T-helper 2 cell treated with Interferon-gamma antibody and Interleukin-4, amounts not matched to agents 5 μg/mL and 100 μg/mL, for 36 hours (primary cell): ENCODE measurements at places on chromosomes 1 and 21.

GRCh38 chr1:101918277-101918676, 78.4 kb downstream of the OLFM3 start:
- no peaks in the 10 kb centered on the region for H3K36me3 ChIP-seq
- DNase-seq, result no peak
- no peaks in the 10 kb centered on the region for H3K27me3 ChIP-seq
- no peak overlapping the region for H3K27ac ChIP-seq

GRCh38 chr1:201122321-201122957, 4.5 kb downstream of the ASCL5 start:
- H3K4me3 ChIP-seq, result no peak overlapping the region
- no peaks in the 10 kb centered on the region for H3K36me3 ChIP-seq
- DNase-seq, result no peak
- no peaks in the 10 kb centered on the region for H3K4me1 ChIP-seq
- no peak overlapping the region for H3K27ac ChIP-seq
- peaks cover 9% of the 10 kb centered on the region for H3K27me3 ChIP-seq

- no peak for DNase-seq
- peaks cover 4% of the 10 kb centered on the region for H3K27me3 ChIP-seq
- peaks cover 2% of the 10 kb centered on the region for H3K4me1 ChIP-seq
- H3K36me3 ChIP-seq, result no peaks in the 10 kb centered on the region
These were observed 27.3 kb upstream of the LAMC1 start for GRCh38 chr1:182995894-182996293.

DNA sequence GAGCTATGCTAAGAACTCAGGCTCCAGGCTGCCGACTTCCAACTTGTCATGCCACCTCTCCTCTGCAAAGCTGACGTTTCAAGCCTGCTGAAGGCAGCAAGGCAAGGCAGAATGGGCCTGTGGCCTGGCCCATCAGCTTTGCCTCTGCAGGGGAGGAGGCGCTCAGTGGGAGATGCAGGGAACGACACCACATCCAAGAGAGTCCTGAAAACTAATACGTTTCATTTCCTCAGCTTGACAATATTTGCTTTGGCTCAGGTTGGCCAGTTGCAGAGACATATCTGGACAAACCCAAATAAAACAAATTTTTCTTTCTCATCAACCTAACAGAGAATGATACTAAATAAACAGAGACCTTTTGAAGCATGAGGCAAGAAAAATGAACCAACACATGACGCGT, 35.3 kb downstream of the BEND5 start:
- H3K27ac ChIP-seq, result no peak overlapping the region
- H3K27me3 ChIP-seq, result no peaks in the 10 kb centered on the region
- no peak overlapping the region for H3K4me3 ChIP-seq
- no peaks in the 10 kb centered on the region for H3K4me1 ChIP-seq
- peaks cover 3% of the 10 kb centered on the region for H3K36me3 ChIP-seq
- DNase-seq, result no peak

- no peak overlapping the region for H3K27ac ChIP-seq
- H3K4me3 ChIP-seq, result no peak overlapping the region
- DNase-seq, result no peak
- peaks cover 13% of the 10 kb centered on the region for H3K4me1 ChIP-seq
- peaks cover 37% of the 10 kb centered on the region for H3K27me3 ChIP-seq
These were observed 2.7 kb upstream of the PDE9A start for GRCh38 chr21:42650441-42651421.

GRCh38 chr1:191541758-191542157, 616.5 kb upstream of the RGS18 start:
- H3K27me3 ChIP-seq, result no peaks in the 10 kb centered on the region
- no peak for DNase-seq
- no peak overlapping the region for H3K4me3 ChIP-seq
- no peaks in the 10 kb centered on the region for H3K4me1 ChIP-seq
- H3K27ac ChIP-seq, result no peak overlapping the region
- H3K36me3 ChIP-seq, result no peaks in the 10 kb centered on the region

DNA sequence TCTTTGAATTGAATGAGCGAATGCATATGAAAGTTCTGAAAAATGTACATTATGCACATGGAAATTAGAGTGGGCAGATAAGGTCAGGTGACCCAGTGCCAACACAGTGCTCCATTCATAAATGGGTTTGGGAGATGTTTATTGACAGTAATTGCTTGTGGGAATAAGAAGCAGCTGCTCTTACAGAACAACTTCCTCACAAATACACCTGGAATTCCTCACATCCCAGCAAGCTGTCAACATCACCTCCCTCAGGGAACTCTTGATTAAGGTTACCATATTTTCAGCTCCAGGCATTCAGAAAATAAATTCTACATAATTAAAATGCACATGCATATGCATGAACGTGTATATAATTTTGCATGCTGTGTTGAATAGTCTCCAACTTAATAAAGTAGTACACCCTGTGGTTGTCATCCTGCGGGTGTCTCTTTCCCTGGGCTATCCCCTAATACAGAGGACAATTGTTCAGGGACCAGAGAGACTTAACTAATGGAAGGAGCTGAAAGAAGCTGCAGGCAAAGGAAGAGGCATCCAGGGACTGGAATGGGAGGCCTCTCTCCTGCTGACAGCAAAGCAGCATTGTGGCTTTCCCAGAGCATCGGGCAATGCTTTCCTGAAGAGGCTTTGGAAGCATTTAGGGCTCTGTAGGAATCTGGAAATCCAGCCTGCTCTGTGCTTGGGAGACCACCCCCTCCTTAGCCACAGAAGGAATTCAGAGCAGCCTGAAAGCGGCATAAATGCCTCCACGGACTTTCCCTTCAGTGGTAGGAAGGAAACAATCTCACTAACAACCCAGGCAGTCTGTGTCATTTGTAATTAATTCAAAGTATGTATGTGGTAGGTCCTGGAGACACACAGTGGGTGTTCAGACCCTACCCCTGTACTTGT, 55.2 kb upstream of the GNG12 start:
- peaks cover 3% of the 10 kb centered on the region for H3K4me1 ChIP-seq
- no peak overlapping the region for H3K4me3 ChIP-seq
- H3K27ac ChIP-seq, result no peak overlapping the region
- H3K36me3 ChIP-seq, result no peaks in the 10 kb centered on the region
- DNase-seq, result no peak

- H3K36me3 ChIP-seq, result no peaks in the 10 kb centered on the region
- H3K4me1 ChIP-seq, result peaks cover 12% of the 10 kb centered on the region
- DNase-seq, result peak; percentile 83
- no peak overlapping the region for H3K27ac ChIP-seq
- no peak overlapping the region for H3K4me3 ChIP-seq
These were observed 73.8 kb upstream of the ZNF281 start for GRCh38 chr1:200483491-200484143.

DNA sequence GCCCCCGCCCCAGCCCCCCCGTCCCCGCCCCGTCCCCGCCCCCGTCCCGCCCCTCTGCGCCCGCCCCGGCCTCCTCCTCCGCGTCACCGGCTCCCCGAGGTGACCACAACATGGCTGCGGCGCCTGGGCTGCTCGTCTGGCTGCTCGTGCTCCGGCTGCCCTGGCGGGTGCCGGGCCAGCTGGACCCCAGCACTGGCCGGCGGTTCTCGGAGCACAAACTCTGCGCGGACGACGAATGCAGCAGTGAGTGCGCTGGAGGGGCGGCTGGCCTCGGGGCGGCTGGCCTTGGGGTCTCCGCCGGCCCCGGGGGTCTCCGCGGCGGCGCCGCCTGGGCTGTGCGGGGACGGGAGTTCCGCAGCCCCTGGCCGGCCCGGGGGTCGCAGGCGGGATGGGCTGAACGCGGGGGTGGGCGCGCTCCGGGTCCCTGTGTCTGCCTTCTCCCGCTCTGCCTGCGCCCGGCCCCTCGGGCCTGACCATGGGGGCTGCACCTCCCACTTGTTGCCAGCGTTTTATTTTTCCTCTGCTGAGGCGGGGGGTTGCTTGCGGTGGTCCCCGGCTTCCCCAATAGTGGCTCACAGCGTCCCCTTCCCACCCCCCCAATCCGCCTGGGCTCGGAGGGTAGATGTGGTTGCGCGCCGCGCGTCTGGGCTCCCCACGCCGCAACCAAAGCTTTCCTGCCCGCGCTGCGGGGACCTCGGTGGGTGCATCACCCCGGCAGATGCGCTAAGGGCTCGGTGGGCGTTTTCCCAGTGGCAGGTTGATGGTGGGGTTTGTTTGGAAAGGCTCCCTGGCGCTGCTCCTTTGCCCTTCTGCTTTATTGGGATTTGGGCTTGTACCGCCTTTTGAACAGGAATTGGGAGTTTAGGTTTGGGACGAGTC, at the start of gene MIA3:
Gene MIA3 (plus strand): TSS at position 97 of the 879 bp plus-strand sequence. CDS start 14 bp downstream, at position 111.
- DNase-seq, result peak; percentile 67
- H3K4me3 ChIP-seq, result peak within 1 kb of the TSS; percentile 88
- H3K36me3 ChIP-seq, result peaks cover 14% of the 10 kb centered on the region
- H3K4me1 ChIP-seq, result peaks cover 19% of the 10 kb centered on the region
- peaks cover 30% of the 10 kb centered on the region for H3K27me3 ChIP-seq

GRCh38 chr1:24847995-24848881, 81.8 kb downstream of the RUNX3 start:
- no peaks in the 10 kb centered on the region for H3K36me3 ChIP-seq
- peak overlapping the region; percentile 73 for H3K4me3 ChIP-seq
- H3K27ac ChIP-seq, result peak overlapping the region; percentile 65
- DNase-seq, result peak; percentile 89
- H3K4me1 ChIP-seq, result peaks cover 17% of the 10 kb centered on the region

- H3K36me3 ChIP-seq, result no peaks in the 10 kb centered on the region
- H3K27ac ChIP-seq, result no peak overlapping the region
These were observed 594.7 kb downstream of the ADGRL2 start for GRCh38 chr1:82395440-82395839.

DNA sequence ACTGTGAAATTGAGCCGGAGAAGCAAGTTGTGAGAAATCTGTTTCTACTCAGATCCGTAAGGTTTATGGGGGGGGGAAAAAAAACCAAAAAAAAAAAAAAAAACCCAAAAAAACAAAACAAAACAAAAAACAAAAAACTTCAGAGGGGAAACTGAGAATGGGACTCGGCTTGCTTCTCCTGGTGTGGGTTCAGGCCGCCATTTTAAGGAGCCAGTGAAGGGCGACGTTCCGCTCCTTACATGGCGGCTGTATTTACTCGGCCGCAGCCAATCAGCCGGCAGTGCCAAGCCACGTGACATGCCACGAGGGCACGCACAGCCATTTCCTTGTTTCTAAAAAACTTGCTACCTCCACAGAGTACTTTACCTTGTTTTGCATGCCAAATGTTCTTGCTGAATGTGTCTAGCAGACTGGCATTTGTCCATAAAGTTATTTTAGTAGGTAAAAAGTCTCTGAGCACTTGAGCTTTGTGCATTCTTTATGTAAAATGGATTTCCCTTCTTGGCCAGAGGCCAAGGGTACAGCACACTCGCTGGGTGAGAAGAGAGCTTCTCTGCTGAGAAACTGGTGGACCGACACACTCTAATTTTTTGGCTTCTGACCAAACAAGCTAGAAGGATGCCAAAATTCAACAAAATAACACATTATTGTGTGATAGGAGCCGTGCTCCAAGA, 101.8 kb downstream of the NFIA start:
- H3K4me3 ChIP-seq, result no peak overlapping the region
- H3K36me3 ChIP-seq, result no peaks in the 10 kb centered on the region
- H3K27ac ChIP-seq, result no peak overlapping the region
- no peaks in the 10 kb centered on the region for H3K4me1 ChIP-seq
- no peak for DNase-seq

DNA sequence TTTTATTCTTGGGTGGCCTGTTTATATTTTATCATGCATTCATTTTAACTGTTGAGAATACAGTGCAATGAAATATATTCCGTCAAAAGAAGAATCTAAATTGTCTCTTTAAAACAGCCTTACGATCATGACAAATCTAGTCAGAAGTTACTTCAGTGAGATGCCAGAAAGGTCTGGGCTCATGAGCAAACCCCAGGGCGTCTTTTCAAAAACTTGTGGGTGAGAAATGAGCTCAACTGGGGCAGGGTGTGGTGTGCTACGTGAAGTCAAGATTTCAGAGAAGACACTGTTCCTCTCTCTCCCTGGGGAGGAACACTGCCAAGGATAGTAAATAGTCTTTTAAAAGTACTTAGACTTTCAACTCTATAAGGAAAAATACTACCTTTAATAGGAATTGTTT, 13.4 kb upstream of the UAP1 start:
- no peak for DNase-seq
- no peak overlapping the region for H3K27ac ChIP-seq
- no peaks in the 10 kb centered on the region for H3K27me3 ChIP-seq
- H3K4me1 ChIP-seq, result no peaks in the 10 kb centered on the region
- H3K36me3 ChIP-seq, result peaks cover 1% of the 10 kb centered on the region

DNA sequence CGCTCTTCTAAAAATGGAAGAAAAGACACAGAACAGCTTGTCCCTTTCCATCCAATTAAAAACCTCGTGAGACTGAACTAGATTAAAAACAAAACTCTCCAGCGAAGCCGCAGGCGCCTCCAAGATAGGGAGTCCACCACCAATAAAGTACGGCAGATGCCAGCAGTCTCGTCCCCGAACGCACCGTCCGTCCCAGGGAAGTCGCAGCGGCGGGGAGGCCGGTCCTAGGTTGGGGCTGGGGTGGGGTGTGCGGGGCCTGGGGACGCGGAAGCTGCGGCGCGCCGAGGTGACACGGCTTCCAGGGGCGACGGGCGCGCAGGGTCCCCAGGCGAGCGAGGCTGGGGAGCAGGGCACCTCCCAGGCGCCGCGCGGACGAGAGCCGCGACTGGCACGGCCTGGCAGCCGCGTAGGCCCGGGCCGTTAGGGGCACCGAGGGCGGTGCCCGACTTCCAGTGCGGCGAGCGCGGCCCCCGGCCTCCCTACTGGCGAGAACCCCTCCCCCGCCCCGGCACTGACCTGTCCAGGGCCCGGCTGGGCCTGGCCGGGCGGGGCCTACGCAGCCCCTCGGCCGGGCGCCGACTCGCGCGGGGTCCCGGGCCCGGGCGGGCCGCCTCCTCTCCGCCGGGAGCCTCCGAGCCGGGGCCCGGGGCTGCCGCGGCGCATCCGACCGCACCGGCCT, 28.3 kb upstream of the A3GALT2 start:
- peak overlapping the region; percentile 95 for H3K27ac ChIP-seq
- peaks cover 3% of the 10 kb centered on the region for H3K27me3 ChIP-seq
- peak; percentile 42 for DNase-seq
- H3K4me1 ChIP-seq, result peaks cover 37% of the 10 kb centered on the region
- H3K4me3 ChIP-seq, result peak overlapping the region; percentile 89

DNA sequence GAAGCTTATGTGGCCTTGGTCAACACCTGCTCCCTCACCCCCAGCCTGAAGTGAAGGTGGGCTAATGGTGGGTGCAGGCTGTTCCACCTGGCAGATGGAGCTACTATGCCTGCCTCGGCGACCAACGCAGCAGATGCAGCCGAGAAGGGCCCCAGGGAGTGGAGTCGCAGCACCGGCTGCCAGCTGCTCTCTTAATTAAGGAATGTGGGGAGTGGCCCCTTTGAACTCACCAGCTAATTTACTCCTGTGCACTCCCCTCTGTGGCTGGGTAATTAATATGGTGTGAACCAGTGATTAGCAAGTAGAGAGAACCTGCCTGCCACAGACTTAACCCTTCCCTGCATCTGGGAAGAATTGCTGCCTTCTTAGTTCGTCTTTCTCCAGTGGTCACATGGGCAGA, 3.3 kb upstream of the SLAMF8 start:
- H3K27ac ChIP-seq, result no peak overlapping the region
- H3K4me1 ChIP-seq, result peaks cover 34% of the 10 kb centered on the region
- DNase-seq, result no peak
- peaks cover 2% of the 10 kb centered on the region for H3K36me3 ChIP-seq

- no peaks in the 10 kb centered on the region for H3K36me3 ChIP-seq
- no peak overlapping the region for H3K27ac ChIP-seq
- no peak overlapping the region for H3K4me3 ChIP-seq
- no peak for DNase-seq
These were observed 25.3 kb downstream of the F13B start for GRCh38 chr1:197041486-197042353.
